Small intestine (tissue), 16 donors: ENCODE measurements at places on chromosomes 1 and 21. TPM values are rescaled to one million over a fixed set of nuclear protein-coding genes. Genes with fewer than 3 reads are reported as not detected.

GRCh38 chr1:213050745-213051126 is 305 bp upstream of the RPS6KC1 start:
- H3K36me3 ChIP-seq: no peaks in the 10 kb centered on the region
- H3K4me1 ChIP-seq: peaks cover 2% of the 10 kb centered on the region
- peak overlapping the region; percentile 81 for H3K27ac ChIP-seq
- DNase-seq: no peak
- H3K4me3 ChIP-seq: peak overlapping the region; percentile 82
- H3K27me3 ChIP-seq: no peaks in the 10 kb centered on the region

DNA sequence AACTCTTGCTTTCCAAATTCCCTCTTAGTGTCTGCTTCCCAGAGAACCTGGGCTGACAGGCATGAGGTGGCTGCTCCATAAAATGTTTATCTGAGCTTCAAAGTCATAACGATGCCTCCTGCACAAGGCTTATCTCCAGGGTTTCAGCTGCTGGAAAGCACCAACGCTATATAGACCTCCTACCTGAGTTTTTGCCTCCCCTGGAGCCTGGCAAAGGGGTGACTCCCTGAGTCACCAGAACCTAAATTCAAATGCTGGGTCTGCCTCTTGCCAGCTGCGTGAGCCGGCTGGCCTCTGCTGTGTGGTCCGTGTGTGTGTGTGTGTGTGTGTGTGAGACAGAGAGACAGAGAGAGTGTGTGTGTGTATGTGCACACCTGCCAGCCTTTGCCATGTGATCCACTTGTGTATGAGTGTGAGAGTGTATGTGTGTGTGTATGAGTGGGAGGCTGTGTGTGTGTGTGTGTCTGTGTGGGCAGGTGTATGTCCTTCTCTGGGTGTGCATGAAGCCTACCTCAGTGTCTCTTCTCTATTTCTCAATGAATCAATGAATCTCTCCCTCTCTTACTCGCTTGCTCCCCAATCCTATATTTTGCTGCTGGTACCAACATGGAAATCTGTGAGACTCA is 714.9 kb downstream of the MATN1 start:
- DNase-seq: no peak
- no peaks in the 10 kb centered on the region for H3K36me3 ChIP-seq
- H3K27me3 ChIP-seq: no peaks in the 10 kb centered on the region
- no peak overlapping the region for H3K27ac ChIP-seq

The MAEL gene
- polyA plus RNA-seq: not detected

DNA sequence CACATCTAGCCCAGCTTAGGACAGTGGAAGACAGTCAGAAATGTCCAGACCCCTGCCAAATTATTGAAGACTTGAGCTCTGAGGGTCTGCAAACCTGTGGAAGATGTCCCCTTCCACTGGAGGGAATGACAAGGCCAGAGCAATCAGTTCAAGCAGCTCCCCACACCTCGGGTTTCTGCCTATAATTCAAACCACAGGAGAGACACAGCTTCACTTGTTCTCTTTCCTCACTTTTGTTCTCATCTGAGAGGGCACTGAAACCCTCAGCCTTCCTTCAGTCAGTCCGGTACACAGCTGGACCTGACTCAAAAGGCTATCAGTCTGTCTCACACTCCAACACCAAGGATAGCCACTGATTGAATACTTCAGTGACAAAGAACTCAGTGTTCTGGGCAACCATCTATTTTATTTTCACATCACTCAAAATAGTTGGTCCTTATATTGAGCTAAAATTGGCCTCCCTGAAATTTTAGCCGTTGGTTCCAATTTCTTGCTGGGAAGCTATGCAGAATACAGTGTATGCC is 70.1 kb downstream of the TENT5C start:
- H3K36me3 ChIP-seq: no peaks in the 10 kb centered on the region
- no peak overlapping the region for H3K27ac ChIP-seq
- no peak overlapping the region for H3K4me3 ChIP-seq
- no peaks in the 10 kb centered on the region for H3K27me3 ChIP-seq

GRCh38 chr21:24870633-24871032 is 736.6 kb downstream of the MRPL39 start:
- H3K4me1 ChIP-seq: no peaks in the 10 kb centered on the region
- no peak for DNase-seq
- no peak overlapping the region for H3K4me3 ChIP-seq
- H3K36me3 ChIP-seq: no peaks in the 10 kb centered on the region
- no peaks in the 10 kb centered on the region for H3K27me3 ChIP-seq

The PLPPR4 gene
- polyA plus RNA-seq: not detected

DNA sequence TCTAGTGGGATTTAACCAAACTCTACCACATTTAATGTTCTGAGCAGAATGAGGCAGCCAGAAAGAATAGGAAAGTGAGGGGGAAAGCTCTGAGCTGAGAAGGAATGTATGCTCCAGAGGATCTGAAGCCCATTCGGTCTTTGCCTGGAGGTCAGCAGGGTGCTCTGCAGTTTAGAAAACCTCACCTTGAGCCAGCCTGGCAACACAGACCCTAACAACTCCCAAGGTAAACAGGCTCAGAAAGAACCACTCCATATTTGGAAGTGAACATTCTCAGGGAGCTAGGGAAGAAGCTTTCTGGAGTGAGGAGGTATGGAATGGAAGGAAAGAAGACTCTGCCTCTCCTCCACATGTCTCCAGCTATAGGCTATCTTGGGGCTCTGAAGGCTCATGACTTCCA is 398.8 kb downstream of the SEC16B start:
- H3K4me3 ChIP-seq: no peak overlapping the region
- H3K27me3 ChIP-seq: no peaks in the 10 kb centered on the region
- no peak overlapping the region for H3K27ac ChIP-seq
- no peak for DNase-seq
- no peaks in the 10 kb centered on the region for H3K36me3 ChIP-seq

- DNase-seq: no peak
- H3K4me1 ChIP-seq: no peaks in the 10 kb centered on the region
- H3K27ac ChIP-seq: no peak overlapping the region
- H3K4me3 ChIP-seq: no peak overlapping the region
Measured at GRCh38 chr1:79496129-79496528, 489.6 kb upstream of the ADGRL4 start.

DNA sequence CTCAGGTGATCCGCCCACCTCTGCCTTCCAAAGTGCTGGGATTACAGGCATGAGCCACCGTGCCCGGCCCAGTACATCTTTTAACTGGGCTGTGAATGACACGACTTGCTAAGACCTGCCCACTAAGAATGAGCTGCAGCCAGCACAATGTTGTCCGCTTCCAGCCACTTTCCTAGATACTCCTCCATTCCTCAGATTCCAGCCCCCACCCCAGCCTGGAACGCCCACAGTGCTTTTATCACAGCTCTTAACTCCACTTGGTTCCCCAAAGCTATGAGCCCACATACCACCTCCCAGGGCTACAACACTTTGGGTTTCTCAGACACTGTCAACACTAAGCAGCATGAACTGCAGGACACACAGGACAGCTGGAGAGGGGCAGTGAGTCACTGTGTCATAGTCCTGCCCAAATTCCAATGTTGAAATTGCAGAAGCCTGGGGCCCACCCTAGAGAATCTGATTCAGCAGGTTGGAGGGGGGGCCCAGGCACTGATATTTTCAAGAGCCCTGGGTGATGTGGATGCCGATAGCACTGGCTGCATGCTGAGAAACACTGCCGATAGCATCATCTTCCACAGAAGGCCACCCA is 58.0 kb downstream of the ACBD3 start:
- peaks cover 32% of the 10 kb centered on the region for H3K4me1 ChIP-seq
- H3K4me3 ChIP-seq: no peak overlapping the region
- H3K27me3 ChIP-seq: no peaks in the 10 kb centered on the region
- no peak for DNase-seq

The NES gene
- polyA plus RNA-seq: 17.9 TPM

The ANKRD35 gene
- polyA plus RNA-seq: not detected

The OR2L2 gene
- polyA plus RNA-seq: not detected
